ENCODE measurements at places on chromosomes 4 and X. TPM values are rescaled to one million over a fixed set of nuclear protein-coding genes. Genes with fewer than 3 reads are reported as not detected.

Gene PCDH11X
- not detected for total RNA-seq

Gene PF4V1
- not detected for total RNA-seq

Gene IQCM
- not detected for total RNA-seq

Gene MFAP3L
- total RNA-seq: 4.0 TPM

Gene CENPVL2
- not detected for total RNA-seq

Gene NWD2
- not detected for total RNA-seq

Gene CYBB
- total RNA-seq: 5.6 TPM

Gene RAP1GDS1
- 41.3 TPM for total RNA-seq

Gene ADAM29
- not detected for total RNA-seq

Gene TREX2
- 4.6 TPM for total RNA-seq

Gene SLC38A5
- total RNA-seq: 17.0 TPM

Gene RRH
- total RNA-seq: not detected

Gene MAGEB1
- total RNA-seq: not detected

Gene PUDP
- 10.0 TPM for total RNA-seq

All from naive thymus-derived CD8-positive, alpha-beta T cell (primary cell).